Retina (tissue), 1 donor: ENCODE measurements at places on chromosomes 7 and 10.

DNA sequence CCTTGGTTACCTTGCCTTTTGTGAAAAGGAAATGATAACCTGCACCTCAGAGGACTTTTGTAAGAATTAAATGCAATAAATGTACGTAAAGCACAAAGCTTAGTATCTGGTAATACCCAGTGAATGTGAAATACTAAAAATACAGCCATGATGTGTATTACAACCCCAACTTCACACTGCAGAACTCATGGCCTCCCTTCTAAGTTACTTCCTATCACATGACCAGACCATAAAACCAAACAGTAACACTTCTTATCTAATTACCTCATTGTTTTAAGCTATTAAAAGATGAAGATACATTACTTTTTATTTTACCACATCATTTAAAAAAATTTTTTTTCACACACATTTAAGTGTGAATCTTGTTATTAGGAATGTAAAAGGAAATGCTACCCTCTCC lies 29.0 kb downstream of the VPS41 start:
- DNase-seq, result no peak

GRCh38 chr10:97333601-97334369 lies 744 bp downstream of the FRAT2 start:
- DNase-seq, result peak; percentile 86

- no peak for DNase-seq
Measured at GRCh38 chr7:100154651-100155491, 3.7 kb downstream of the TRAPPC14 start.

GRCh38 chr10:22615819-22616499 lies 98.4 kb downstream of the PIP4K2A start:
- DNase-seq, result no peak

GRCh38 chr7:84085998-84086397 lies 108.6 kb downstream of the SEMA3A start:
- peak; percentile 29 for DNase-seq

- no peak for DNase-seq
Measured at GRCh38 chr10:95221124-95221523, 27.1 kb downstream of the ACSM6 start.

DNA sequence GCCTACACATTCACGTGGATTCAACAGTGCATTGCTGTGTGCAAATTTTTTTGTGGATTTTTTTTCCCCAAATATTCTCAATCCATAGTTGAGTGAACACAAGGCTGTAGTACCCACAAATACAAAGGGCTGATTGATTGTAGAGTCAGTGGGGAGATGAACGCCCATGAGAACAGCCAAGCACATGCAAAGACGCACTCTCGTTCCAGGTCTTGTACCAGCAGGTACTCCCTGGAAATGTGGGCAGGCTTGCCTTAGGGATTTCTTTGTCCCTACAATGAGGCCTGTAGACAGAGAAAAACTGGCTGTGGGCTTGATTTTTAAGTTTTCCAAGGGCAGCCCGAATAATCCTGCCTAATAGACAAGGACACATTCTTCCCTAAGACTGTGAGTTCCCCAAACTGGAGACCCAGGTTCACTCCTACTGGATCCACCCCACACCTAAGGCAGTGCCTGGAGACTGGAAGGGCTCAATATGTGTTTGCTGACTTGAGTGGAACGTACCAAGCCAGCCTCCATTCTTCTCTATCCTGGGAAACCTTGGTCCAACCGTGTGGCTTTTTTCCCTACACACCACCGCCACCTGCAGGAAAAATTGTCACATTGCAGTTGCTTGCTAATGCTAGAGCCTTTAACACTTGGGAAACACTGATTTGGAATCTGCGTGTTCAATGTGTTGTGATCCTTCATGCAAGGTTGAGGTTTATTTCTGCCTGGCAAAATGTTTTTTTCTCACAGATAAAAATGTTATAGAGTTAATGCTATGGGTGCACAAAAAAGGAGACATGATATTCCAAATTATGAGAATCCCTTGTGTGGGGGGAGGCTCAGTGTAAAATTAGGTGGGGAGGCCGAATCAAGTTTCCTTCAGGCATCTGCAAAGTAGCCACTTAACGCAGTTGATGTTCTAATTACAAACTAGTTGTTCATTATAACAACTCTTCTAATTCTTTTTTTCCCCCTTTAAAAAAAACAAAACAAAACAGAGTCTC lies 49.3 kb downstream of the PPP1R17 start:
- peak; percentile 77 for DNase-seq

DNA sequence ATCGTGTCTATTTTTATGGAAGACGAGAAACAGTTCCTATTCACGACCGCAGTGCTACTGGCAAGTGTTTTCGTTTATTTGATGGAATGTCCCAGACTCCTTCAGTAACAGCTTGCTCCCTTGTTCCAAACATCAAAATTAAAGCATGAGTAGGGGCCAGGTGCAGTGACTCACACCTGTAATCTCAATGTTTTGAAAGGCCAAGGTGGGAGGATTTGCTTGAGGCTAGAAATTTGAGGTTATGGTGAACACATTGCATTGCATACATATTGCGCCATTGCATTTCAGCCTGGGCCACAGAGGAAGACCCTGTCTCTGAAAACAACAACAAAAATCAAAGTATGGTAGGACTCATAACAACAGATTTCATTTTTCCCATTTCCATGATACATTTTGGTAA lies 22.8 kb downstream of the PTTG1IP2 start:
- DNase-seq, result no peak

GRCh38 chr7:55794527-55794926 lies 68.0 kb downstream of the SEPTIN14 start:
- DNase-seq, result no peak

DNA sequence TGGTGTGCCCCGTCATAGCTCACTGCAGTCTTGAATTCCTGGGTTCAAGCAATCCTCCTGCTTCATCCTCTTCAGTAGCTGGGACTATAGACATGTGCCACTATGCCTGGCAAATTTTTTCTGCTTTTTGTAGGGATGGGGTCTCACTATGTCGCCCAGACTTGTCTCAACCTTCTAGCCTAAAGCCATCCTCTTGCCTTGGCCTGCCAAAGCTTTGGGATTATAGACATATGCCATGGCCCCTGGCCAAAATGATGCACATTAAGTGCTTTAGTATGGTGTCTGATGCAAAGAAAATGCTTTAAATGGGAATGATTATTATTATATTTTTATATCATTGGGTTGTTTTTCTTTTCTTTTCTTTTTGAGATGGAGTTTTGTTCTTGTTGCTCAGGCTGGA lies 33.2 kb upstream of the VCL start:
- DNase-seq, result no peak

DNA sequence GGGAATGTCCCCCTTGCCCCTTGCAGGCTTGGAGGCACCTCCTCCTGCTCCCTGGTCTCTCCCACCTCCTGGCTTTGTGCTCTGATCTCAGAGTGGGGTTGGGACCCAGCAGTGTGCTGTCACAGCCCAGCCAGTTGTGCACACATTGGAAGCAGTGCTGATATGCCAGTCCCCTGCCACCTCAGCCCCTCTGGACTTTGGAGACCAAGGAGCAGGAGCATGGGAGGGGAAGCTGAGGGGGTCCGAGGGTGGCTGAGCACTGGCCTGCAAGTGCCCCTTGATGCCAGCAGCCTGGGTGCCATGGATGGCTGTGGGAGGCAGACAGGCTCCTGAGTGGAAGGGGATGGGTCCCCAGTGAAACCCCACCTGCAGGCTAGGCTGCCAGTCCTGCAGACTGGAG lies 235.4 kb downstream of the ZNF716 start:
- DNase-seq, result no peak

GRCh38 chr7:158443688-158444483 lies 143.7 kb downstream of the PTPRN2 start:
- DNase-seq, result no peak

DNA sequence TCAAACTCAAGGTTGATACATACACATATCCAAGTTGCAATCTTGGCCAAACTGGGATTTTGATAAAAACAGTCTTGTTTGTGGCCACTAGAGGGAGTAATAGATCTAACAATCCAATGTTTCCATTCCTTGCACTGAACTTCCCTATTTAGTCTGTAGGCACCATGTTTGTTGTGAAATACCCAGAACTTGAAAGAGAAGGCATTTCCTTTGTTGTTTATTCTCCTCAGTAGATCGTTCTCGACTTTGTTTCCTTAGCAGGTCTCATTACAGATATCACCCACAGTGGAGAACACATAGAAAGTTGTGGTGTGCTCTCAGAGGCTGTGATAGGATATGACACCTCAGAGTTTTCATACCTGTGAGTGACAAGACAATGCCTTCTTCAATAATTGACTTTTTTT lies 70.3 kb upstream of the MXI1 start:
- DNase-seq, result peak; percentile 71

DNA sequence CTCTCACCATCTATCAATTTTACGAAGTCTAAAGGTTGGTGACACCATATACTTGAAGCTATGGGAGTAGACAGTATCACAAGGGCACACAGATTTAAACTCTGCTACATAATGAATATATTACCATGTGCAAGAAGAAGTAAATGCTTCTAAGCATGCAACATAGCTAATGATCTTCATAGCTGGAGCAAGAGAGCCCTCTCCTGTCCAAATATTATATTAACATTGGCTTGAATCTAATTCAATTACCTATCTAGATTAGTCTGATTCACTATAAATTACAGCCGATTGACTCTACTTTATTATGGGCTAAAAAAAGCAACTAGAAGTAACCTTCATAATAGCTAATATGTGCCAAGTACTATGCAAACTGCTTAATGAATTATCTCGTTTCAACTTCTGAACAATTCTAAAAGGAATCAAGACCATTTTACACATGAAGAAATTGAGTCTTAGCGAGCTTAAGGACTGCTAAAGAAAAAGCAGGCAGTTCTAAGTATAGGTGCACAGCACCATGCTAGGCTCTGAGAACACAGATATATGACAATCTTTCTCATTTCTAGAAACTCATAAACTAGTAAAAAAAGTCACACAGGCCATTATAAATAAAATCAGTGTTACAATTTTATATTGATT lies 21.9 kb downstream of the FRA10AC1 start:
- no peak for DNase-seq

GRCh38 chr10:77846718-77847311 lies 79.7 kb downstream of the DLG5 start:
- DNase-seq, result peak; percentile 90

DNA sequence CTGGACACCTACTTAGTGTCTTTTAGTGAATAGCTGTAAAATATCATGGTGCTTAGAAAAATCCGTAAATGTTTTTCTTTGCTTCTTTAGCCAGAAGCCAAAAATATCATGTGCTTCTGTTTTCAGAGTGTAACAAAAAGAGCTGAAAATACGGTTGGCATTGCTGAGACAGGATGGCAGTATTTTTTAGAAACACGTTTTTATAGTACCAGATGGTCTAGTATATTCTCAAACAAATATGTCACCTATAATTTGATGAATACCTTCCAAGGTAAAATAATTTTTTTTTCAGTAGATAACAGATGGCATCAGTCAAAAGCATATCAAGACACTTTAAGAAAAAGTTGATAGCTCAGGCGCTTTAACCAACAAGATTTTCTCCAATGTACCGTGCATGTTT lies 326.6 kb downstream of the PHF14 start:
- DNase-seq, result no peak

DNA sequence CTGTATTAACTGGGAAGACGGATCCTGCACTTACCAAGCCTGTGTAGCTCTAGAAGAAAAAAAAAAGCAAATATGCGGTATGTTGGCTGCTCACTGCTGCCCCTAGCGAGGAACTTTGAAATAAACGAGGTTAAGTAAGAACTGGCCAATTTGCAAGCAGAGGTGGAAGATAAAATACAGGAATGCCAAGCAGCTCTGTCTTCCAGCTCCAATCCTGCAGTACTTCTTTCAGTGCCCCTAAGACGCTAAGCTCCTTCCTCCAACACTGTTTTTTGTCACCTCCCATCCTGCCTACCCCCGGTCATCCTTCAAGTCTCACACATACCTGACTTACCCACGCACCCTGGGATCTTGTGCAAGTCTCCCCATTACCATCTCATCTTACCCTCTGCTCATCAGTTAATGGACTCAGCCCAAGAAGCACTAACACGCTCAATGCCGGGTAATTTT lies 809 bp downstream of the C10orf143 start:
- peak; percentile 87 for DNase-seq

- DNase-seq, result peak; percentile 90
Measured at GRCh38 chr7:39949971-39950472, at the start of gene CDK13. Gene CDK13, plus strand, starts transcription at chr7:39950256. Its CDS starts 386 bp downstream, at chr7:39950642.

DNA sequence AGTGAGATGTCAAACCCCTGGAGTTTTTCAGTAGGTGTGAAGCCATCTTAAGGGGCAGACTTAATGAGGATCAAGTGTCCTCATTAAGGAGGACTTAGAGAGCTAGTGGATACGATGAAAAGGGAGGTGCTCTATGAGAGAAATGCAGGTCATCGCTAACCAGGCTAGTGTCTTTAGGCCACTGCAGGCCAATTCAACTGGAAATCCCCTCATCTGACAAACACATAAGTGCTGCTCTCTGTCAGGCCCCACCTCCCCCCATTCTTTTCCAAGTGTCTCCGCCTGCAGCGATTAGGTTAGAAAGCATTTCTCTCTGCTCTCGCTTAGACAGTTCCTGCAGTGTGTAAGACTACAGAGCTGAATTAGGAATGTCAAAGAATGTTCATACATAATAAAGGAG lies 33.7 kb downstream of the RBM28 start:
- peak; percentile 61 for DNase-seq

DNA sequence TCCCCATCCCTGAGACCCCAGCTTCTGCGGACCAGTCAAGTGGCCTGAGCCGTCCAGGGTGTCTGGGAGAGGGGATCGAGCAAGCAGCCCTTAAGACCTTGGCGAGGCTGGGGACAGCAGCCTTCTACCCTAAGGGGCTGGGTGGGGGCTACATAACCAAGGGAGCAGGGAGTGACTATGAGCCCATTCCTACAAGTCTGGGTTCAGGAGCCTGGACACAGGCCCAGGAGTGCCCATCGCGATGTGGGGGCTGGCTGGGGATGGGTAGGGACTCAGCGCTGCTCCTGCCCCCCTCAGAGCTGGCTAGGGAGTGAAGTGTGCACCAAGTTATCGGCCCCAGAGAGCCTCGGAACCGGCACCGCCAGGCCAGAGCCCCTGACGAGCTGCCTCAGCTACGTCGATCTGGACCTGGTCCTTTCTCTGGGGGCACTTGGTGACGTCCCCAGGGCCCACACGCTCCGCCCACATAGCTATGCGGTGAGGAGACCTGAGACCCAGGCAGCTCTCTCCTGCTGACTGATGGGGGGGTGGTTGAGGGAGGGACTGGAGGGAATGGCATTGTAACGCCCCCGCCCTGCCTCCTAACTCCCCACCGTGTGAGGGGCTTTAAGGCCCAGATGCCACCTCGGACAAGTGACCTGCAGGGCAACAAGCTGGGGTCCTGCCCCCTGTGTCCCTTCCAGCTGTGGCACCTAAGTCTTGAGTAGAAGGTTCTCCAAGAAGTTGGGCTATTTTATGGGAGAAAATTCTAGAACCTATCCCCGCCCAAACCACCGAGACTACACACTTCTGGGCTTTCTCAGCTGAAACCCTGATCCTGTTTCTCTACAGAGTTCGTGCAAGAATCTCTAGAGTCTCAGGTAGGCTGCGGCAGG lies 2.5 kb downstream of the SAP25 start:
- DNase-seq, result no peak

DNA sequence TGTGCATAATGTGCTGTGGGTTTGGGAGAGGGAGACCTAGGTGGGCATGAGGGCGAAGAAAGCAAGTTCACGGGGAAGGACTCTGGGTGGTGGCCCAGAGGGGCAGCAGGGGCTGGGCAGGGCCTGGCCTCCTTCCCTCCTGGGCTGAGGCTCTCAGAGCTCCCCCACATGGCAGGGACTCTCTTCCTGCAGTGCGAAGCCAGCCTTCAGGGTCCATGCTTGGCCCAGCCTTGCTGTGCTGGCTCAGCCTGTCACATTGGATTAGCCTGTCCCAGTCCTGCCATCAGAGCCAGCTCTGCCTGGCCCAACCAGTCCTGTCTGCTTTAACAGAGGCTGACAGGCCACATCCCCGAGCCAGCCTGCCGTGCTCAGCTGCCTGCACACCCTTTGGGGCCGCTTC lies 20.4 kb upstream of the ZNF488 start:
- peak; percentile 81 for DNase-seq
